Stimulated activated CD4-positive, alpha-beta T cell treated with anti-CD3 and anti-CD28 coated beads, Interleukin-1b, Interleukin-23, amount 100 ng/mL, for 1 hour (primary cell): ENCODE measurements at places on chromosomes 16 and 17.

DNA sequence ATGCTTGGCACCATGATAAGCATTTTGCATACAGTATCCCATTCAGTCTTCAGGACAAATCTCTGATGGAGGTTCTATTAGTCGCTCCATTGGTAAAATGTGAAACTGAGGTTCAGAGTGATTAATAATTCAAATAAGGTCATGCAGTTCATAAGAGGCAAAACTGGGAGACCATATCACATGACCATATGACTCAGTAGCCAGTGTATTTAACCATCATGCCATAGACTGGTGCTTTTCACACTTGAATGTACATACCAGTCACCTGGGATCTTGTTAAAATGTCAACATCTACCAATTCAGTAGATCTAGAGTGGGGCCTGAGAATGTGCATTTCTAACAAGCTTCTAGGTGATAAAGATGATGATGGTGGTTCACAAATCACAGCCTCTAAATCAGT is 4.3 kb downstream of the ACSM3 start:
- DNase-seq, result no peak

- DNase-seq, result no peak
Measured at GRCh38 chr16:8887431-8887765, 5.2 kb downstream of the LITAFD start.

DNA sequence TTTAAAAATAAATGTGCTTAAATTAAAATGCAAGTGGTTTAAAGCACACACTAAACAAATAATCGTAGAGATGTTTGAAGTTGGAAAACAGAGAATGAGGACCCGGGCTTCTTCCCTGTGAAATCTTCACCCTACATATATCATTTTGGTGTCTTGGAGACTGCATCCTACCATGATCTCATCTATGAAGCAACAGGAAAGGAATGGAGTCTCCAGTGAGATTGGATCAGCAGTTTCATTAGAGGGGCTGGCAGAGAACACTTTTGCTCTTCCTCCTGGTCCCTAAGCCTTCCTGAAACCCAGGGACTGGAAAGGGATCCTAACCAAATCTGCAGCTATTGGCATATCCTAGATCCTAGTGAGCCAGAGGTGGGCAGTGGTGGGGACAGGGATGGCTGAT is 85.0 kb downstream of the GRIN2A start:
- no peak for DNase-seq

DNA sequence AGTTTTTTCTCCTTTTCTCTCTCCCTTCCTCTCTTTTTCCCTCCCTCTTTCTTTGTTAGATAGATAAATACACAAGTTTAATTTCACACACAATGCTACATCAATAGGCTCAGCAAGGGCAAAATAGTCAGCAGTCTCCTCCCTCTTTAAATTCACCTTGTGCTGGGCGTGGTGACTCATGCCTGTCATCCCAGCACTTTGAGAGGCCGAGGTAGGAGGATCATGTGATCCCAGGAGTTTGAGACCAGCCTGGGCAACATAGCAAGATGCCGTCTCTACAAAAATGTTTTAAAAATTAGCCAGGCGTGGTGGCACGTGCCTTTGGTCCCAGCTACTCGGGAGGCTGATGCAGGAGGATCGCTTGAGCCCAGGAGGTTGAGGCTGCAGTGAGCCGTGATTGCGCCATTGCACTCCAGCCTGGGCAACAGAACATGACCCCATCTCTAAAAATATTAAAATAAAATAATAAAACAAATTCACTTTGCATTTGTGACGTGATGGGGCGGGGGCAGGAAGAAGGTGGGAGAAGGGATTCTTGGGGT is 27.4 kb downstream of the IL21R start:
- no peak for DNase-seq

GRCh38 chr17:36943250-36944191 is 5.2 kb upstream of the AATF start:
- DNase-seq, result no peak

DNA sequence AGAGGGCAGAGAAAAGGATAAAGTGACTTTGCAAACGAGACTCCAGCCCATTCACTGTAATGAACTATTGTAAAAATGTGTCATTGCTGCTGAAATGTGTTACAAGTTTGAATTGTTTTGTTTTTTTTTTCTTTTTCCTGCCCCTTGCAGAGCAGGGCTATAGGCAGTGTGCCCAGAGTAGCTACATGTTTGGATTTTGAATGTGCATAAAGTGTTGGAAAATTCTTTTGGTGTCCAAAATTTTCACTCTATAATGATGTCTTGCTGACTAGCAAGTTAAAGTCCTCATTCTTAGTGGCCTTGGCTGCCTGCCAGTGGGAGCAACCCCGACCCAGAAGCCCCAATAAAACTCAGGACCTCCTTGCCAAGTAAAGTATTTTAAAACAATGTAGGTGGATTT is 66.5 kb downstream of the IGF2BP1 start:
- no peak for DNase-seq

DNA sequence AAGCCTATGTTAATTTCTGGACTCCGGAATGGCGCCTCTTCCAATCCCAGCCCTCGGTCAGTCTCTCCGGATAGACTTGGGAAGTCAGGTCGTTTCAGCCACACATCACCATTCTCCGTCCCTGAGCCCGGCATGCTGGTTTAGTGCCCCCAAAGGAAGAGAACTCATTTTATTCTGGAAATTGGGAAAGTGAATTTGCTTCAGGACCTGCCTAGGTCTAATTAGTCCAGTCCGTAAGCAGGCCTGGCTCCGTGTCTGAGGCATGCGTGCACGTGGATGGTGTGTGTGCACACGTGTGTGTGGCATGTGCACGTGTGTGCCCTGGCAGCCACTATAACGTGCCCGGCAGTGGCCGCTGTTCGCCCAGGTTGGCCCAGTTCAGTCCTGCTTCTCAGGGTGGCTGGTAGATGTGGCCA is 77.4 kb downstream of the RPA1 start:
- no peak for DNase-seq

GRCh38 chr16:25691519-25692091 is at the start of gene HS3ST4:
Gene HS3ST4 (plus strand): TSS chr16:25691959.
- DNase-seq, result no peak

- no peak for DNase-seq
Measured at GRCh38 chr16:30355954-30356308, 823 bp upstream of the CD2BP2 start.

- no peak for DNase-seq
Measured at GRCh38 chr17:37761059-37761458, 16.2 kb upstream of the HNF1B start.

GRCh38 chr17:51677875-51678274 is 417.5 kb downstream of the UTP18 start:
- DNase-seq, result no peak

DNA sequence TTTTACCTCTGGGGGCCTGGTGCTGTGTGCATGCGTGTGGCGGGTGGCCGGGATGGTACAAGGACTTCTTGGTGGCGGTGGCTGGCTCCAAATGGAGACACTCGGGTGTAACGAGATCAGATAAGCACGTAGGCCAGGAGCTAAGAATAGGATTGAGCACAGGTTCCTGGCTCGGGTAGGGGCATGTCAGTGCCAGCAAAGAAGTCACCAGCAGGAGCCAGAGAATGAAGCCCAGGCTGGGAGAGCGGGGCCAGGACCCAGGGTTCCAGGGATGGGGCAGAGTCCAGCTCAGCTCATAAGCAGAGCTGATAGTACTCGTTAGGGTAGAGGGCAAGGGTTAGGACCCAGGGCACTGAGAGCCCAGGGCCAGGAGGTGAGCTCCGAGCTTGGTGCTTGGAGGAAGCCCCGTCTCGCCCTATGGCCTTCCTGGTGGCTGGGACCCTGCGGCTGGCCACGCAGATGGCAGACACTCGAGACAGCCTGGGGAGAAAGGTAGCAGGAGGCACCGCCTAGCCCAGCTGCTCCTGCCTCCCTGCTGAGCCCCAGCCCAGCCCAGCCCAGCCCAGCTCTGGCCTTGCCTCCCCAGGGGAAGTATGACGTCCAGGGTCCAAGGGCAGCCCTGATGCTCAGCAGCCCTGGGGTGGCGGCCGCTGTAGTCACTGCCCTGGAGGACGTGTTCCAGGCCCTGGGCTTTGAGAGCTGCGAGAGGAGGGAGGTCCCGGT is 8.9 kb downstream of the ZNF213 start:
- DNase-seq, result no peak

GRCh38 chr17:63494300-63494928 is 17.6 kb downstream of the ACE start:
- no peak for DNase-seq

DNA sequence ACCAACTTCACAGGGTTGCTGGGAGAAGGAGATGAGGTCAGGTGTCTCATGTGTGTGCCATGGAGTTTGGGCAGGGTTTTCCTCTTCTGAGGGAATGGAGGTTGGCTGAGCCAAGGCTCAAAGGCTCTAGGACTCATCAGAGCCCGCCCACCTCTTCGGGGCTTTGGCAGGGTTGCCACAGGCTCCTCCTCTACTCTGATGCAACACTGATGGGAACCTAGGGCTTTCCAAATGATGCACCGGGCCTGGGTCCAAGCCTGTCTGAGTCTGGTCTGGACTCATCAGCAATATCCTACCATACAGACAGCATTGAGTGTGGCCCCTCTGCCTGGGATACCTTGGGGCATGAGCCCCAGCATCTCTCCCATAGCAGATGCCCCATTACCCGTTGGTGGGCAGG is 59.5 kb upstream of the LHX1 start:
- DNase-seq, result no peak

DNA sequence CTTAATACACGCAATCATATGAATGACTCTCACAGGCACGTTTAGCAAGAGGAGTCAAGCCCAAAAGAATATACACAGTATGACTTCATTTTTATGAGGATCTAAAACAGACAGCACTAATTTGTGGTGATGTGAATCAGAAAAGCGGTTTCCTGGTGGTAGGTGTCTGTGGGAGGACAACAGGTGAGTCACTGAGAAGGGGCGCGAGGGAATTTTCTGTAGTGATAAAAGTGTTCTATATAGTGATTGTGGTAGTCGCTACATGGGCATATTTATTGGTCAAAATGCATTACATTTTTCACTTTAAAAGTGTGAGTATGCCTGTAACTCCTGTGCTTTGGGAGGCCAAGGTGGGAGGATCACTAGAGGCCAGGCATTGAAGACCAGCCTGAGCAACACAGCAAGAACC is 7.6 kb upstream of the TNRC6A start:
- no peak for DNase-seq

- DNase-seq, result no peak
Measured at GRCh38 chr17:78023042-78023441, 64.5 kb downstream of the TNRC6C start.

DNA sequence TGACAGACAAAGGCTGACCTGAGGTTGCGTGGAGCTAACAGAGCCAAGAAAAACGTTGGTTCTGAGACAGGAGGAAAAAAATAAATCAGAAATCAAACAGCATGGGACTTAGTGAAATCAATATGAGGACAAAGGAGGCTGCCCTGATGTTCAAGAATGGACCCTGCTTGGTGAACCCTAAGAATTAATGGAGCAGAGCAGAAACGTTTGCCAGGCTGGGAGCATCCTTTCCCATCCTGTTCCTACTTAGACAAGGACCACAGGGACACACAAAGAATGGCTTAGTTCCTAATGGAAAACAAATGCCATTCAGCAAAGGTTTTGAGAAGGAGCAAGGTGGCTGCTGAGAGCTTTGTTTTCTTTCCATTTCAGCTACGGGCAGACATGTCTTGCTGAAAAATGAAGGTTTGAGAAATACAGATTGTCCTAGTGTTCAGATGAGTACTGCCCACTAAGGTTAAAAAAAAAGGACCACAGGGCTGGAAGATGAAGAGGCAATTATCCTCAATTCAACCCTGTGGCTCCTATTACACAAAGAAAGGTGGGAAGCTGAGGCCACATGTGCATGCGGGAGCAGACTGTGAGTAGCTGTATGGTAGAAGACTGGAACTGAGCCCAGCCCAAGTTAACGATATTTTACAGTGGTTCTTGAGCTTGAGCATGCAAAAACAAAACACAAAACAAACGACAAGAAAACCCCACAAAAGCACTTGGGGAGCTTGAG is 230.1 kb downstream of the SLC39A11 start:
- no peak for DNase-seq

DNA sequence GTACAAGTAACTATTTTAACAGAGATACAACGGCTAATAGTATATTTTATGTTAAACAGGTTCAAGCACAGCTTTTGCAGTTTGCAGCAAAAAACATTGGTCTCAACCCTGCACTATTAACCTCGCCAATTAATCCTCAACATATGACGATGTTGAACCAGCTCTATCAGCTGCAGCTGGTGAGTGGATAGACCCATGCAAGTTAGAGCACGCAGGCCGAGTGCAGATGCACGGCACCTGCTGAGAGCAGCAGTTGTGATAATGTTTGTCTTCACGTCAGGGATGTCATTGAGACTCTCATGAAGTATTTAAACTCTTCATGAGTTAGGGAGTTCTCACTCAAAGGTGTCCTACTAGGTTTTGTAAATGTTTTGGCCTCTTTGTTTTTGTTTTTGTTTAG is 45.6 kb downstream of the TMC6 start:
- no peak for DNase-seq

DNA sequence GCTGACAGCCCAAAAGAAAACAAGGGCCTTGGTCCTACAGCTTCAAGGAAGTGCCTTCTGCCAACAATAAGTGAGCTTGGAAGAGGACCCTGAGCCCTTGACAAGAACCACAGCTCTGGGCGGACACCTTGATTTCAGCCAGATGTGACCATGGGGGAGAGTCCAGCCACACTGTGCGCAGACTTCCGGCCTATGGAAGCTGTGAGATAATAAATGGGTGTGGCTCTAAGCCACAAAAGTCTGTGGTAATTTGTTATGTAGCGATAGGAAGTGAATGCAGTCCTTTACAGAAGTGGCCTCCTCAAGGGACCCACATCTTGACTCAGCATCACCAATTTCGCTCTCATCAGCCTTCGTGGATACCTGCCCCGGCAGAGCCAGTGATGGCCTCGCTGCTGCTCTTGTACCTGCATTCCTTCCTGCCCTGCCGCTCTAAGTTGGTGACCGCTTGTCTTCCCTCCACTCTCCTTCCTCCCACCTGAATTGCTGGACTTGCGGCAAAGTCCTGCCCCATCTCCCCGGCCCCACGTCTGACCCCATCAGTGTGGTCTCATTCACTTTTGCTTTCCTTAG is 29.3 kb downstream of the PRSS54 start:
- no peak for DNase-seq

DNA sequence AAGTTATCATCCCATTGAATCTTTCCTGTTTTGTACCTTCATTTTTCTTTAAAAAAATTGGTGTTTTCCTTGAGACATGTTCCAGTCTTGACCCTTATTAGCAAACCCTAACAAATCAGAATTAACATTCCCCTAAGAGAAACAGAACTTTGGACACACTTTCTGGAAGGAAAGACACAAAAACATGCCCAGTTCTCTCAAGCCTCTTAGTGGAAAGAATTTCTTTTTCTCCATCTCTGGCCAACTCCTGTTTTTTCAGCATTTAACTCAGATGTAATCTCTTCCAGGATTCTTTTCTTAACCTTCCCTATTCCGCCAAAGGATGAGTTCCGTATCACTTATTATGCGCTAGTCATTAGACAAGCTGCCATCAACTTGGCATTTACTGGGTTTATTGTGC is 23.9 kb upstream of the CDH8 start:
- no peak for DNase-seq
